ENCODE measurements at places on chromosomes 6 and 20. TPM values are rescaled to one million over a fixed set of nuclear protein-coding genes. Genes with fewer than 3 reads are reported as not detected.

DNA sequence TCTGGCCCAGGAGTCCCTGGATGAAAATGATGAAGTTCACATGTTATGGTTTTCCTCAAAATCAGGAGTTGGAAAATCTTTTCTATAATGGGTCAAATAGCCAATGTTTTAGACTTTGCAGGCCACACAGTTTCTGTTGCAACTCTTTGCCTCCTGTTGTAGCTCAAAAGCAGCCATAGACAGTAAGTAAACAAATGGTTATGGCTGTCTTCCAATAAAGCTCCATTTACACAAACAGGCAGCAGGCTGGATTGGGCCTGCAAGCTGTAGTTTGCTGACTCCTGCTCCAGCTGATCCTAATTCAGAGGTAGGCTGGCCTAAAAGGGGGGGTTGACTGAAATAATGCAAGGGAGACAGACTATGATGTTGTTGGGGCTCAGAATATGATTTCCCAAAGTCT is 33.0 kb downstream of the METTL24 start:
- H3K4me1 ChIP-seq: no peaks in the 10 kb centered on the region
- no peaks in the 10 kb centered on the region for H3K27me3 ChIP-seq
- H3K4me3 ChIP-seq: no peak overlapping the region
- DNase-seq: no peak

DNA sequence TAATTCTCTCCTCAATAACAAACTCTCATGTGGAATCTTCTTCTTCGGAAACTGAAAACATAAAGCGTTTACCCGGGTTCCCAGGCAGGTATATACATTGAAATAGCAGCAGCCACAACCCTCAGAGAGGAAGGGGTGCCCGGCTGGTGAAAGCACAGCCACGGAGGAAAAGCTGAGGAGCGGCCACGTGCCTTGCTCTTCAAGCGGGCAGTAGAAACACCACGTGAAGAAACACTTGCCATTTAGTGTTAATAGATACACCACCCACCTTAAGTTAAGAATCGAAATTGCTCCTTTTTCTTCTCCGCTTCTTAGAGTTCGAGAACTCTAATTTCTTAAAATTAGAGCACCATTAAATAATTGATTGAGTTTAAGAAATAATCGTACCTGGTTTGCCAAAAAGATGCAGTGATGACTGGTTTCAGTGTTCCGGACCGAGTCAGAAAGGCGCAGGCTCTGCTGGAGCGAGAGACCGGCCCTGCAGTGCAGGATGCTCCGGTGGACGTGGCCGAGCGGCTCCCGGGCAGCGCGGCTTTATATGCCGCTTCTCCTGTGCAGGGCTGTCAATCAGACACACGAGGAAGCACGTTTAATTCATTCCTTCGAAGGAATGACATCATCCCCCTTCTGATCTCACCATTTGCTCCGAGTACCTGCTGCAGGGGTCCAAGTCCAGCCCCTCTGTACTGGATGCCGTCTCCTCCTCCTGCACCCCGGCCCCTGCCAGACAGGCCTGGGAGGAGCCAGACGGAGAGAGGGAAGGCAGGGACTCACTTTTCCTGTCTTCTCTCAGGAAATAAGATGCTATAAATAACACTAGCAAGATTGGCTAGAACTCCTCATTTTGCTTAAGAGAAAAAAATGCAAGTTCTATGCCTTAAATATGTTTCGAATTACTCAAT is at the start of gene THBS2:
TSS of gene THBS2 (minus strand) at position 510 of the 902 bp plus-strand sequence. CDS start 3,062 bp downstream, outside the sequence.
- peaks cover 24% of the 10 kb centered on the region for H3K4me1 ChIP-seq
- H3K27ac ChIP-seq: no peak within 1 kb of the TSS
- peak; percentile 58 for DNase-seq
- H3K27me3 ChIP-seq: peaks cover 61% of the 10 kb centered on the region

DNA sequence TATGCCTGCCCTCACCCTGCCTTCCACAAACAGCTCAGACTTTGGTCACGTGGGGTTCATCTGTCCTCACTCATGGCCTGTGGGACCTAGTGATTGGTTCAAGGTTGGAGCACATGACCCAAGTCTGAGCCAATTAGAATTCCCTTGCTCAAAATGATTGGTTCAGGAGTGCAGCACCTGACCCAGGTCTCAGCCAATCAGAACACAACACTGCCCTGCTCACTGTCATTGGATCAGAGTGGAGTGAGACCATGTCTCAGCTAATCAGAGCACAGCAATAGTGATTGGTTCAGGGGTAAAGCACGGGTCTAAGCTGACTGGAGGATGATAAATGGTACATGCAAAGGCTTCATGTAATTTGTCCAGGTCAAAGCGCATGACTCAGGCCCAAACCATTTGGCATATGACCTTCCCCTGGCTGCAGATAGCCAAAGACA is 102.2 kb downstream of the PREX1 start:
- H3K27ac ChIP-seq: no peak overlapping the region
- no peaks in the 10 kb centered on the region for H3K27me3 ChIP-seq
- H3K4me1 ChIP-seq: peaks cover 23% of the 10 kb centered on the region
- no peak for DNase-seq
- H3K36me3 ChIP-seq: no peaks in the 10 kb centered on the region
- no peak overlapping the region for H3K4me3 ChIP-seq

ZNF341 gene
- total RNA-seq: 0.85 TPM

SRMS gene
- not detected for total RNA-seq

LY6G6F gene
- not detected for total RNA-seq

DNA sequence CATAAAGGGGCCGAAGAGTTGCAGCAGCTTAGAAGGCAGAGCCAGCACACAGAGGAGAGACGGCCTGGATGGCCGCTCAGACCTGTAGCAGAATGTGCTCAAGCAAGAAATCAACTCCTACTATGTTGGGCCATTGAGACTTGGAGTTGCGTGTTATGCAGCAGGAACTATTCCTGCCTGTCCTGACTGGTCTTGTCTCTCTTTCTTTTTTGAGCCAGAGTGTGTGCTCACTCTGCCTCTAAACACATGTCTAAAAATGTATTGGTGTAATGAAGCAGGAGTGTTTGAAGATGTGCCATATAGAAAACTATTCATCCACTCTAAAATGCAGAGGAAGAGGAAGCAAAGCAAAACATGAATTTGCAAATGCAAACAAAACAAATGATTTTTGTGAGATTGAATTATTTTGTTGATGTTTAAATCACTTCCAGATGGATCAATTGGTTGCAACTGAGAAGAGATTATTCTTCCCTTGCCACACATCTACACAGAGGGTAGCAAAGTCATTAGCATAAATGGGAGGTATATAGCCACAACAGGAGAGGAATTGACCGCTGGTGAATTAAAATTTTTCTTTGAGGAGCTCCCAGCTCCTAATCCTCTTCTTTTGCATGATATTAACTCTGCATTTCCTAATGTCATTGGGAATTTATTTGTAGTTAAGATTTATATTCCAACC is 20.4 kb upstream of the SYNJ2 start:
- no peak overlapping the region for H3K27ac ChIP-seq
- no peaks in the 10 kb centered on the region for H3K4me1 ChIP-seq
- no peak for DNase-seq
- H3K36me3 ChIP-seq: no peaks in the 10 kb centered on the region
- no peaks in the 10 kb centered on the region for H3K27me3 ChIP-seq
